ENCODE measurements at places on chromosomes 12 and 14. TPM values are rescaled to one million over a fixed set of nuclear protein-coding genes. Genes with fewer than 3 reads are reported as not detected.

FAIM2 gene
- total RNA-seq = 13.8 TPM

TCHP gene
- total RNA-seq = 8.4 TPM

BLOC1S1 gene
- 70.2 TPM for total RNA-seq

PTPRR gene
- not detected for total RNA-seq

ITGA5 gene
- total RNA-seq = 239 TPM

NYNRIN gene
- 45.1 TPM for total RNA-seq

MANSC1 gene
- total RNA-seq = 10.9 TPM

CLEC7A gene
- not detected for total RNA-seq

GZMB gene
- total RNA-seq = not detected

MIPOL1 gene
- total RNA-seq = 12.5 TPM

POC1B gene
- total RNA-seq = 19.3 TPM

CMTM5 gene
- total RNA-seq = 0.49 TPM

NANOG gene
- 0.16 TPM for total RNA-seq

FOXN4 gene
- not detected for total RNA-seq

EXOC3L4 gene
- 0.41 TPM for total RNA-seq

SERPINA9 gene
- total RNA-seq = not detected

TIGAR gene
- 11.5 TPM for total RNA-seq

SMCO3 gene
- total RNA-seq = not detected

ASCL1 gene
- total RNA-seq = not detected

KRT6C gene
- not detected for total RNA-seq

C12orf60 gene
- total RNA-seq = 0.99 TPM

IRAK3 gene
- total RNA-seq = 21.4 TPM

SLCO1B1 gene
- not detected for total RNA-seq

PTCSC3 gene
- total RNA-seq = not detected

PRH2 gene
- total RNA-seq = not detected

MYO1A gene
- total RNA-seq = 0.09 TPM

KRT78 gene
- total RNA-seq = not detected

ITGB7 gene
- 0.54 TPM for total RNA-seq

FLVCR2 gene
- total RNA-seq = 1.1 TPM

SPX gene
- total RNA-seq = 0.54 TPM

LRRK2 gene
- 22.1 TPM for total RNA-seq

INHBE gene
- 0.99 TPM for total RNA-seq

CDCA4 gene
- 41.1 TPM for total RNA-seq

RPAP3 gene
- 25.7 TPM for total RNA-seq

TMEM63C gene
- total RNA-seq = 1.9 TPM

TMEM106C gene
- total RNA-seq = 90.7 TPM

HOXC12 gene
- not detected for total RNA-seq

FBLN5 gene
- 56.8 TPM for total RNA-seq

TAS2R7 gene
- total RNA-seq = not detected
